ENCODE measurements at places on chromosomes 13 and 19.

GRCh38 chr13:106274551-106275203, 260.8 kb downstream of the EFNB2 start:
- DNase-seq = no peak

GRCh38 chr19:3603121-3603811, 3.4 kb downstream of the TBXA2R start:
- no peak for DNase-seq

DNA sequence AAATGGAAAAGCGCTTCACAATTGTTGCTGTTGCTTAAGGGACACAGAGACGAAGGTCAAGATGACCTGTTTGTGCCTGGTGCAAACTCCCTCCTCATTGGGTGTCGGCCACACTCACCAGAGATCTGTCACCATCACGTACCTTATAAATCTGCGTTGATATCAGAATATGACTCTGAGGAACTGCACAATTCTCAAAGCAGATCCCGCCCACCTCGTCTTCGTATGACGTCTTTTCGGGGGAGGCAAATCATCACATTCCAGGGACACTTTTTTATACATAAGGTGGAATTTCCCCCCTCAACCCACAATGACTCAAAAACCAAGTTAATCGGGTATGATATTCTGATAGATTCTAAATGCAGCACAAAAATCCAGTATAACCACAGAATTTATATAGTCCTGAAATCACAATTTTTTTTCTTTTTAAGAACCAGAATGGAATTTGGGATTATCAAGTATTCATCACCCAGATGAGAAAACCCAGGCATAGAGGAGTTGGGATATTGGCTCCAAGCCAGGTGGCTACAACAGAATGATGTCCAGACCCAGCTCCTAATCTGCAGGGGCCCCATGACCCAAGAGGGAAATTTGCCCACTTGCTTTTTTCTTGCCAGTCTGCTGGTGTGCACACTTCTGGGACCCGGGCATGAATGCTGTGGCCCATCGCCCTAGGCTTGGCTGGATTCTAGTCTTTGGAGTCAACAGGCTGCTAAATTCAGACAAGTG, 50.6 kb upstream of the MTIF3 start:
- no peak for DNase-seq

DNA sequence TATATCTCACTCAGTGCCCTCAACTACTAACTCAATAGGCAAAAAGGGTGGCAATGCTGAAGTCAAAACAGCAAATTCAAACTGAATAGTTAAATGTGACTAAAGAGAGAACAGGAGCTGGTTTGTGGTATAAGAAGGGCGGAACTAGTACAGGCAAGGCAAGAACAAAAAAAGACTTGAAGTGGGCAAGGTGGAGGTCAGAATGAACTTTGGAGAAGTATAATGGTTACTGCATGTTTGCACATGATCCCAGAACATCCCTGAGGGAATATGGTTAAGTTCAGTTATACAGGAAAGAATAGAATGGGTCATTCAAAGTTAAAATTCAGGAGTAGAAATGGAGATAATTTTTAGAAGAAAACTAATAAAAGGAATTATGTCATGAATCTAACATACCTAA, 85.5 kb downstream of the DIAPH3 start:
- no peak for DNase-seq

- DNase-seq = no peak
Measured at GRCh38 chr19:15721268-15721667, 6.6 kb upstream of the OR10H2 start.

DNA sequence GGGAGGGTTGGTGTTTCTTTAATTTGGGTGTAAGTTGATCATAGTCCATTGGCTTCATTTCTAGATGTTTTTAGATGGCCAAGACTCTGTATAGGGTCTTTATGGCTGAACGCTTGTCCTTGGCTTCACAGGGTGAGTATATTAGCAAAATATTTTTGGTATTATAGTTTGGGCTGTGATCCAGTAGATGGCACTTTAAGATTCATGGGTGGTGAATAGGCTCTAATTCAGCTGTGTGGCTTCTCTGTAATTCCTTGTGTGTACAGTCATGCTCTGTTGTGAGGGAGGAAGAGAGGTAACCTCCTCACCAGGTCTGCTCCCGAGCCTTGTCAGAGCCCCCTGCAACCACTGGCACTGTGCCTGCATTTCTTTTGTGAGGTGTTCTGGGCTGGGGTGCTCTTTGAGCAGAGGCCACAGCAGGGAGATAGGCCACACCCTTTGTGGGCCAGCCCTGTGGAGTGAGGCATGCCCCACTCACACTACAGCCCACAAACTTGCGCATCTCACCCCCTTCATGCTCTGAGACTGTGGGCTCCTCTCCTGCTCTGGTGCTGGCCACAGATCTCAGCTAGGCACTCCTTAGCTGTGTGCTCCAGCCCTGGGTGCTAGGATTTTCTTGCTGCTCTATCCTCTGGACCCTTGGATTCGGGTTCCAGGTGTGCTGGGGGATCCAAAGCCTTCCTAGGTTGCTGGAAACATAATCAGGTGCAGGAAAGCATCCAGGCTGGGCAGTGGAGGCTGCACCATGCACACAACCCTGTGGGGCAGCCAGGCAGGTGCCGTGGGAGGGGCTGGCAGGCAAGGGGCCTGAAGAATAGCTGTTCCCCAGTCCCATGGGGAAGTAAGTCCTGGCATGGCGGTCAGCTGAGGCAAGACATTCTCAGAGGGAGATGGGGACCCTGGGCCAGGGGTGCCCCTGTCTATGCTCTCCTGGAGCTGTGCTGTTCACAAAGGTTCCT, 193.9 kb downstream of the GPC5 start:
- DNase-seq = no peak

DNA sequence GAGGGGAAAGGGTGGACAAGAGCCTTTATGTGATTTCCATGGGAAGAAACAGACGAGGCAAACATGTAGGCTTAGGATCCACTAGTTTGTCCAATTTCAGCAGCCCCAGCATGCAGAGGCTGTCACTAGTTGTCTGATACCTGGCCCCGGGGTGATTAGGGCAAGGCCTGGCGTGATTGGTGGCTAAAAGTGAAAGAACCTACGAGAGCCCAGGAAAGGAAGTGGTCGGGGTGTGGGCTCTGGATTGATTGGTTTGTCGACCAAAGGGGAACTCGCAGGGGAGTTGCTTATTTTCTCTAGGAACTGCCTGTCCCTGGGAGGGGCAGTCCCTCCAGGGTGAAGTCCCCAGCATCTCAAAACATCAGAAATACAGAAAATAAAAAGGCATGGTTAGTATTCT, 64.2 kb upstream of the UQCRFS1 start:
- DNase-seq = no peak

GRCh38 chr19:10450853-10451609, 30.7 kb downstream of the PDE4A start:
- DNase-seq = no peak

Data from NCI-H510A treated with DMSO at 0.1 percent for 48 hours (cell line).